ENCODE measurements at places on chromosomes 7 and 10.

- DNase-seq = no peak
Observed at GRCh38 chr7:14905764-14906163, 3.2 kb upstream of the DGKB start.

GRCh38 chr10:120802935-120803334, 48.2 kb upstream of the WDR11 start:
- DNase-seq = no peak

- no peak for DNase-seq
Observed at GRCh38 chr10:48574322-48574796, 30.5 kb downstream of the ARHGAP22 start.

DNA sequence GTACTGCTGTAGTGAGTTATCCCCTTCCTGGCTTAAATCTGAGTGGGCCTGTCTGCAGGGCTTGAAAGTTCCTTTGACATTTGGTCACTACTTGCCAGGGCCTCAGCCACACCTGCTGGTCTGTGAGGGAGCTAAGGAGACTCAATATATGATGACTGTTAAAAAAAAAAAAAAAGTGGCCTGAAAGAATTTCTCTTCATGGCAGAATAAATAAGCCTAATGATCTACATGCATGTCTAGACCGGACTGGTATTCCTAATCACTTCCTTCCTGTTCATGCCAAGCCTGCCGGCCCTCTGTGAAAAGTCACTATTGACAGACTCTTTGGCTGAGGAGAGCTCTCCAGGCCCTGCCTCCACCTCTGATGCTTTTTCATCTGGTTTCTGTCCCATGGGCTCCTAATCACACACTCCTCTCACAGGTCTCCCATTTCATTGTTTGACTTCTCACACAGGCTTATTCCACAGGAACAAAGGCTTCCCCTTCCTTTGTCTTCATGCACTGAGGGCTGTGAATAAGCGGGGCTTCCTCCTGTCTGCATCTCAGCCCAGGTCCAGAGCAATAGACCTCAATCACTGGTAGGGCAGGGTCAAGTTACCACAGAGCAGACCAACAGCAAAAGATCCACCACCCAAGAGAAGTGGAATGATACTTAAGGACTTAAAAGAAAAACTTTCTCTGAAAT, 99.1 kb upstream of the SEC61G start:
- no peak for DNase-seq

- no peak for DNase-seq
Observed at GRCh38 chr7:36165802-36166201, 12.7 kb downstream of the EEPD1 start.

DNA sequence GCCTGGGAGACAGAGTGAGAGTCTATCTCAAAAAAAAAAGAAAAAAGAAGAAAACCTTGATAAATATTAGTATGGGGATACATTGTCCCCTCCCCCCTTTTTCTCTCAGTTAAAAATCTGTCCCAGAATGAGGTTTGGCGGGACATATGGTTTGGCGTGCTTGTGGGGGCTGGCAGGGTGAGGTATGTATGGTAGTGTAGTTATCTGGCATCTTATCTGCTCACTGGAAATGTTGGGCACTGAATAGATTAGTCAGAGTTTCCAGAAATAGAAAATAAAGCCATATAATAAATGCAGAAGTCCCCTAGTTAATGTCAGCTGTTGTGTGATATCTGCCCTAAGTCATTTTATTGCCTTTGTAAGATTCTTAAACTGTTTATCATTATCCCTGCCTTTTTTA, 397.5 kb upstream of the GALNT17 start:
- DNase-seq = no peak

- no peak for DNase-seq
Observed at GRCh38 chr7:27212497-27213432, 12.9 kb upstream of the HOXA13 start.

DNA sequence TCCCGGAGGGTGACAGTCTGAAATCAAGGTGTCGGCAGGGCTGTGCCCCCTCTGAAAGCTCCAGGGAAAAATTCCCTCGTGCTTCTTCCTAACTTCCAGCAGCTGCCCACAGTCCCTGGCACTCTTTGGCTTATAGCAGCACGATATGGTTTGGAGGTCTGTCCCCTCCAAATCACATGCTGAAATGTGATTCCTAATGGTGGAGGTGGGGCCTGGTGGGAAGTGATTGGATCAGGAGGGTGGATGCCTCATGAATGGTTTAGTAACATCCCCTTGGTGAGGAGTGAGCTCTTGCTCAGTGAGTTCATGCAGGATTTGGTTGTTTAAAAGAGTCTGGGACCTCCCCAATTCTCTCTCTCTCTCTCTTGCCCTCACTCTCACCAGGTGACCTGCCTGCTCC, 51.1 kb downstream of the GPAM start:
- DNase-seq = no peak

DNA sequence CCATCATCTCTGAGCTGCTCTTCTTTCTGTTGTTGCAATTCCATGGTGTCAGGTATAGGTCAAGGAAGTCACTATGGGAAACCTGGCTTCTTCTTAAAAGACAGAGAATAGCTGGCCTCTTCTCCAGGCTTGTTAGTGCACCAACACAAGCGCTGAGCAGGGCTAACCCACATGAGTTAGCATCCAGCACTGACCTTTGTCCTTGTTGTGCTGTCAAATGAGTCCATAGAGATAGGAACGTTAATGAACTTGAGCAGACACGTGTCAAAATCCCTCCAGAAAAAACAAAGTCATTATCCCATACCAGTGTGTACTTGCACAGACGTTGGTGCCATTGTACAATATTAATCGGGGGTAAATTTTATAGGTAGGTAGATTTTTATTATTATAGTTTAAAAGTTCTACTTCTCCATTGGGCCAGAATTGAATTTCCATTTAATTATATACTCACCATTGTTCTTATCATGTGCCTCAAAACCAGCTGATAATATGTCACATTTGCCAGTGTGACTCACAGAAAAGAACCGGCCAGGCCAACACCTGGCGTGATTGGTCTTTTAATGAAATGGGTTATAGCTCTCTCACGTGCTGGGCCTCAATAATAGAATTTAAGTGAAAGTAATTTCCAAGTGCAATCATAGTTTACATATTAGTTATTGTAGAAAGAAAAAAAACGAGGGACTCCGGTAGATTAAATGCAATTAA, 468.8 kb upstream of the MGMT start:
- DNase-seq = no peak

DNA sequence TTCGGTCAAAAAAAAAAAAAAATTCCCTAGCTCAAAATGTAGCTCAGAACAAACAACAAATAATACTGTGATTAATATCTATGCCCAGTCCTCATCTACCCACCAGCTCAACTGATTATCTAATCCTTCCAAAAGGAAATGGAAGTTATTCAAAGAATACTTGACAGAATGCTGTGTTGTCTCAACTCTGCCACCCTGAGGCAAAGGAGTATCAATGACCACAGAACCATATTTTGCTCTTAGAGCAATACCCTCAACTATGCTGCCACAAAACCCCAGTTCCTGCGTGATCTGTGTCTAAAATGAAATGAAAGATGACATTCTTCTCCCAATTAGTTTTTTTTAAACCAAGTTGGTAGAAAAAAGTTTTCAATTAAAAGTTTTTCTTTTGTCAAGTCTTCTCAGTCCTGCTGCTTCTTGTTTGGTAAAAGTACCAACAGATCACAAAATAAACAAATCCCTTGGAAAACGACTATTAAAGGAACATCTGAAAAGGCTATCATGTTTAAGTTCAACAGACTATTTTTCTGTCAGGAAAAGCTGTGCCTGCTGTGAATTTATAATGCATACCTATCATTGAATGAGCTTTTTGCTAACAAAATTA, 21.6 kb downstream of the RBM28 start:
- no peak for DNase-seq

DNA sequence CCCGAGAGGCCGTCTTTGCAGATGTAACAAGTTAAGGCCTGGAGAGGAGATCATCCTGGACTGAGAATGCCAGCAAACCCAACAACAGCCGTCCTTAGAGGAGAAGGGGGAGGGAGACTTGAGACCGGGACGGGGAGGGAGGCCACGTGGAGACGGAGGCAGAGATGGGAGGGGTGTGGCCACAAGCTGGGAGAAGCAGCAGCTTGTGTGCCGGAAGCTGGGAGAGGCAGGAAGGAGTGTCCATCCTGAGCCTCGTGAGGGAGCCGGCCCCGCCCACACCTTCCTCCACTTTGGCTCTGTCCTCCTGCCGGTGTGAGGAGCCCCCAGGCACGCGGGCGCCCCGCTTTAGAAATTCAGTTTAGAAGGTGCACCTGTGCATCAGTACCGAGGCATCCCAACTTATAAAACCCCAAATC, 95.7 kb downstream of the DNAJB6 start:
- peak; percentile 58 for DNase-seq

DNA sequence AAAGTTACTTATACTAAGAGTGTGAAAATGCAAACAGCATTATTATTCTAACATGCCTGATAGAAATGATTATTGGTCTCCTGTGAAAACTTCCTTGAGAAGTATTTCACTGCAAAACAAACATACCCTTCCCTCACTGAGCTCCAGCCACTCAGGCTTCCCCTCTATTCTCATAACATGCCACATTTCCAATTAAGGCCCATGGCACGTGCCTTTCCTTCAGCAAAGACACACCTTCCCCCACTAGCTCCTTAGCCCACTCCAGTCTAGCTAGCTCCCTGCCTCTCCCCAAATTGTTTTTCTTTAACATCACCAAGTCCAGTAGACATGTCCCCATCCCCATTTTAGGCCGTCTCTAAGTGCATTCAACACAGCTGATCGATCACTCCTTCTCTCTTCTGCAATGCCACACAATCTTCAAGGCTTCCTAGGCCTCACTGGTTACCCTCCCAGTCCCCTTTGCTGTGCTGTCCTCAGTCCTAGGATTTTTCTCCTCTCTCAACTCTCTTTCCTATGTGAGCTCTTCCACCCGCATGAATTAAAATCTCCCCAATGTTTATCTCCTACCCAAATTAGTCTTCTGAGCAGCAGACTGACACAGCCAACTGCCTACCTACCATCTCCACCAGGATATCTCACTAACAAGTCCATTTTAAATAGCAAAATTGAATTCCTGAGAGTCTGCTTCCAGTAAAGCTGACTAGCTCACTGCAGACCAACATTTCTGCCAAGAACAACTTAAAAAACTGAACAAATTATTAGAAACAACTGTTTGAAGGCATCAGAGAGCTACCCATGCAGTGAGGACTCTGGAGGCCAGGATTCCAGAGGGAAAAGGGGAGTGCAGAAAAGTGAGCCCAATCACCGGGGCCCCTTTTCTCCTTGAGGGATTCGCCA, 11.9 kb downstream of the CYTH3 start:
- no peak for DNase-seq

- no peak for DNase-seq
Observed at GRCh38 chr10:57867241-57867640, 400.5 kb downstream of the IPMK start.

DNA sequence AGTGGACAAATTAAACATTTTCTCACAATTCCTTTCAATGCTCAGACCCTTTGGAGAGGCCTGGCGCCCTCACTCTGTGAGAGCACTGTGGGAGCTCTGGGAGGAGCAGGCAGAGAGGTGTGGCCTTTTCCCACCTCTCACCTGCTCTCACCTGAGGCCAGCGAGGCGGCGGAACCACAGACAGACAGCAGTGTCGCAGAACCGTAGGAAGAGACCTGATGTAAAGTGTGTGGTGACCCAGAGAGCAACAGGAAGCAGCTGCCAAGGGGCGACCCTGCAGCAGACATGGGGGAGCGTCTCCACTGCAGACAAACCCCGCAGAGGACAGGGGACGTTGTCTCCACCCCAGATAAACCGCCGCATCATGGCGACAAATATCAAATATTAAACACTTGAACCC, 15.6 kb upstream of the PARP12 start:
- DNase-seq = no peak

DNA sequence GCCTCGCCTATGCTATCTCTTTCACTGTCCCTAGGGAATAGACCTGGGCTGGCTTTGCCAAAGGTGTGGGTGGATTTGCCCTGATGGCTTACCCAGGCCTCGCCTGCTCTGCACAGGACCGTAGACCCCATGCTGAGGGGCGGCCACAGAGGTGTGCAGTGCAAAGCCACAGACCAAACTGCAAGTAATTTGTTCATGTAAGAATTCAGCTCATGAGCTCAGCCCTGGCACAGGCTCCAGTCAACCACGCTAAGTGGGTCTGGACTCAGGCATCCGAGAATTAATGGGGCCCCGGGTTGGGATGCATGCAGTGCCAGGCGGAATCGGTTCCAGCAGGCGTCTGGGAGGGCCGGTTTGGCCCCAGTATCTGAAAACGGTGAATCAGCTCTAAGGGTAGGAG, 445.2 kb downstream of the DNAJB6 start:
- DNase-seq = no peak

DNA sequence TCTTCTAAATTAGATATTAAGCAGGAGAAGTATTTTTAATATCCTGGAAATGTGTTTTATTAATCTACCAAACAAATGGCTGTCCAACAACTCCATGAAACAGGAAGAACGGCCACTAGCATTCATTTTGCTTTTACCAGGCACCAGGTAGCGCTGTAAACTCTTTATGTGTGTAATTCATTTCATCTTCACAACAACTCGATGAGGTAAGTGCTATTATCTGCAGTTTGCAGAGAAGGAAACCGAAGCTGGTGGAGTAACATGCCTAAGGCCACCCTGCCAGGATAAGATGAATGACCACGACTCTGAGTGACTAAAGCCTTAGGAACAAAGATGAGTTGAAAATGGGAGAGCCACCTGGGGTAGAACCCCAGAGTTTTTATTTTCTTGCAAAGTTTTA, 101.2 kb downstream of the KIAA1217 start:
- DNase-seq = no peak

- DNase-seq = no peak
Observed at GRCh38 chr10:12235796-12236195, 39.8 kb downstream of the CDC123 start.

DNA sequence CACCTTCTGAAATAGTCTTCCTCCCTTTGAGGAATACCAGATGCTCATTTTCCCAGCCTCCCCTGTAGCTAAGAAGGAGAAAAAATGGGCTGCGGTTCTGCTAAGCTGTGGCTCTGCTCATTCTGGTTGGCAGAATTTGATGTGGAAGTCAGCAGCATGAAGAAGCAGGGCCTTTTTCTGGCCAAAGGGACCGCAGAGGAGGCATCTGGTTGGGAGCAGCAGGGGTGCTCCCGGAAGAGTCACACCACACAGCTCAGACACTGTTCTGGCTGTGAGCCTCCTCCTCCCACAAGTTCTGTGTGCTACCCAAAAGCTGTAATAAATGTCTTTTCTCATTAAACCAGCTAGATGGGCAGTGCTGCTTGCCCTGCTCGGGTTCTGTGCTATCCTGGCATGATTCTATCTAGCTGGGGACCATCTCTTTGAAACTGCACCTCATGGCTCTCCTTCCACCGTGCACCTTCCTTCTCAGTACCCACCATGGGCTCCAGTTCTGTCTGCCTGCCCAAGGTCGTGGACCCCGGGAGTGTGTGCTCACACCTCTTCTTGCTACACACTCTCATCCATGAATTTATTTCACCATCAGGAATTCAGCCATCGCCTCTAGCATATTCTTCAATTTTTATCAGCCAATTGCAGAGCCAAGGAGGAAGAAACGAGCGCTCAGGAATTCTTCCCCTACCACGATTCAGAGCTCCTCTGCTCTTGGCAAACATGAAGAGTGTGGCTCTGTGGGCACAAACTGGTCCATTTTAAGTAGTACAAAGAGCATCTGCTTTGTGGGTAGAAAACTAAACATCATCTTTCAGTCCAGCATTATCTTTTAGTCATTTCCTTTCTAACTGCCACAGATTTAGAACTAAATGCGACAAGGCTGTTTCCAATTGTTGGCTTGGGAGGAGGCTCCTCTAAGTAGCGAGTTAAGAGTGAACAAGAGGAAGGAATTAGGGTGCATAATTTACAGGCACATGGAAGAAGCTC, 76.9 kb downstream of the FAM171A1 start:
- DNase-seq = no peak
